ENCODE measurements at places on chromosomes 2 and 18. TPM values are rescaled to one million over a fixed set of nuclear protein-coding genes. Genes with fewer than 3 reads are reported as not detected.

DNA sequence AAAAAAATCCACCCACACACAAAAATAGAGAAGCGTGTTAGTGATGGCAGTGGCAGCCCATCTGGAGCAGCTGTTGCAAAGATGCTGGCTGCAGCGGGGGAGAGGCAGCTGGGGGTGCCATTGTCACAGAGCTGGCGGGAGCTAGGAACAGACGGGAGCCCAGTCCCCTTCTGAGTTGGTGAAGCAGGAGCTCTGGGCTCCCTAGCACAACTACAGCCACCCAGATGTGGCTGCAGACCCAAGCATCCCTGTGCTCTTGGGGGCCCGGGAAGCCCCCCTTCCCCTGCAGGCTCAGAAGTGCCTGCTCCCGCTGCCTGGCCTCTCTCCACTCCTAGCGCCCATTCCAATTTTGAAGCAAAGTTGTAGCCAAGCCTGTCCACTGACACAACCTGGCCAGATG is 366.6 kb upstream of the MC4R start:
- no peaks in the 10 kb centered on the region for H3K27me3 ChIP-seq
- no peak overlapping the region for H3K27ac ChIP-seq
- DNase-seq, result no peak
- H3K4me1 ChIP-seq, result no peaks in the 10 kb centered on the region

DNA sequence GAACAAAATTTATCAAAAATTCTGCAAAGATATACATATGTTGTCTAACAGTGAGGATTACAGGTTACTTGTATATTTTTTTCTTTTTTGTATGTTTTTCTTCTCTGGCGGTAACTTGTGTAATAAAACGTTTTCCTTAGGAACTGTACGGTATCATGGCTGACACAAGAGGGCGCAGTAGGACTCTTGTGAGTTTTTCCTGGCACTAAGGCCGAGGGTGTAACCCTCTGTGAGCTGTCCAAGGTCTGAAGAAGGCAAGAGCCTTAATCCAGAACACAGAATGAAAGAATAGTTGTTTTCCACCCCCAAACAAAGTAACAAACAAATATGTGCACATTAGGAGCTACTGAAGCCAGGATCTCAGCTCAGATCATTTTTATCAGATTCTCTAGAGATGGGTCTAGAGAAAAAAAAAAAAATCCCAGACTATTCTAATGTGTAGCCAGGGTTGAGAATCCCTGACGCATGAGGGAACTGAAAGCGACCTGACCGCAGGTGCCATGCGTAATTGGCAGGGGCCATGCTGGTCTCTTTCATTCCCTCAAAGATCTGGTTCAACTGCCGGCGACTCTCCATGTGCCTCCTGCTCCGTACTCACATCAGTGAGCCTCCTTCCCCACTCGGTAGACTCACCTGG is 27.0 kb downstream of the TMEM200C start:
- H3K36me3 ChIP-seq, result no peaks in the 10 kb centered on the region
- DNase-seq, result peak; percentile 40
- H3K27ac ChIP-seq, result no peak overlapping the region
- H3K4me3 ChIP-seq, result no peak overlapping the region
- H3K27me3 ChIP-seq, result peaks cover 2% of the 10 kb centered on the region

DNA sequence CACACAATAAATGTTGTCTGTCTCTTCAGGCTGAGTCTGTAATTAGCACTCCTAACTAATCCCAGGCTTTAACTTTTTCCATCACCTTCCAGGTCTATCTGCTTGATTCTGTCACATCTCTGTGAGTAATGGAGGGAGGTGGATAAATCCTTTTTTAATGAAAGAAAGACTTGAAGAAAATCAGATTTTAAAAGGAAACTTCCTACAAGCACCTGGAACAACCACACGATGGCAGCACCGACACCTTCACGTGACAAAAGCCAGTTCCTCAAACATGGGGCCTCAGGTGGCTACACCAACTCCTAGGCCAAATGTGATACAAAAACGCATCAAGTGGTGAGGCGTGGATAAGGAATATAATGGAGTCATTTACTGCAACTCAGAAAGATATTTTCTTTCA is 41.8 kb downstream of the TGFBRAP1 start:
- no peak overlapping the region for H3K27ac ChIP-seq
- no peak overlapping the region for H3K4me3 ChIP-seq
- peak; percentile 29 for DNase-seq
- H3K4me1 ChIP-seq, result no peaks in the 10 kb centered on the region

DNA sequence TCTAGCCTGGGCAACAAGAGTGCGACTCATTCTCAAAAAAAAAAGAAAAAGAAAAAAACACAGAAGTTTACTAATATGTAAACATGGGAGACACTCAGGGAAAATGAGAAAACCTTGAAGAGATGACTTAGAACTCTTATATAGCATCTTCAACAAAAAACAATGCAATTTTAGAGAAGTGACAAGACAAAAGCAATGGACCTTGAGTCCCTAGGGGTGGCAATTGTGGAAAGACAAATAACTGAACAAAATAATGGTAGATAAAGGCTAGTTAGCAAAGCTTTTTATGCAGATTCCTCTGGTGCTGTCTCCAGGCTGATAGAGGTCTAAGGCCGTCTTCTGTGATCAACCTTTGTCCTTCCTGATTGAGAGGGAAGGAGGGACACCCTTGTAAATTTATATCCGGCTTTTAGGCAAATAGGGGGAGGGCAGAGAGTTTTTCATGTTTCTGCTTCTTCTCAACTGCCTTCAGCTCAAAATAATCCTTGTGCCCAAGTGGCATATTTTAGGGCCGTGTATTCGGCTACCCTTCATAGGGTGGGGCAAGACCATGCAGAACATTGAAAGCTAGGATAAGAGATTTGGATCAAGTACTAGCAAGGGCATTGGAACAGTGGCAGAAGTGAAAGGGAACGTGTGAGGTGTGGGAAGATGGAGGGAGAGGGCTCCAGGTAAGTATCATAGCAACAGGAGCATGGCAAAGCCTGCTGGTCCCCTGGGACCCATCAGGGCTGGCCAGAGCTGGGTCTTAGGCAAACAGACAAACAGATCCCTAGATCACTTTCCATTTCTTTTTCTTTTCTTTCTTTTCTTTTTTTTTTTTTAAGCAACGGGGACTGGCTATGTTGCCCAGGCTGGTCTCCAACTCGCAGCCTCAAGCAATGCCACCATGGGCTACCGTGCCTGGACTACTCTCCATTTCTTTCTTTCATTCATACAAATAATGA is 116.2 kb upstream of the STPG4 start:
- no peaks in the 10 kb centered on the region for H3K4me1 ChIP-seq
- H3K27me3 ChIP-seq, result no peaks in the 10 kb centered on the region
- no peak for DNase-seq
- no peaks in the 10 kb centered on the region for H3K36me3 ChIP-seq
- H3K4me3 ChIP-seq, result peak overlapping the region; percentile 83
- H3K27ac ChIP-seq, result no peak overlapping the region

- peaks cover 64% of the 10 kb centered on the region for H3K4me1 ChIP-seq
- no peak for DNase-seq
- H3K36me3 ChIP-seq, result no peaks in the 10 kb centered on the region
- H3K27ac ChIP-seq, result no peak overlapping the region
Observed at GRCh38 chr2:8582651-8583399, 99.0 kb upstream of the ID2 start.

DNA sequence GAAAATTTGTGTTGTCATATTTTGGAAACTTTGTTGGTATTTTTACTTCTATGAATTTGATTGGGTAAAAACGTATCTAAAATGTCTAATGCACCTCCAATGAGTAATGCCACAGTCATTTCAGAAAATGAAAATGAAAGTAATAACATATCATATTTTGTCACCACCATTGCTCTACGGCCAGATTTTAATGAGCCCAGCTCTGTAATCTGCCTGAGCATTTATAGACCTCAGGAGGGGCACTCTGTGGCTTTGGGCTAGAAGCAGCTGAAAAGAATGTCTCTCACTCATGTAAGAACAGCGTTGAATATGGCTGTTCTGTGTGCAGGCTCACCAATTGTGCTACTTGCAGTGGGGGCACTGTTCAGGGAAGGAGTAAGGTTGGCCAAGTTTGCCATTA is 32.7 kb upstream of the ABCA12 start:
- no peaks in the 10 kb centered on the region for H3K27me3 ChIP-seq
- no peaks in the 10 kb centered on the region for H3K36me3 ChIP-seq
- no peaks in the 10 kb centered on the region for H3K4me1 ChIP-seq

Gene RTP5
- 0.12 TPM for total RNA-seq

GRCh38 chr2:207716056-207716455 is 4.6 kb downstream of the CCNYL1 start:
- H3K4me1 ChIP-seq, result peaks cover 33% of the 10 kb centered on the region
- no peak for DNase-seq

DNA sequence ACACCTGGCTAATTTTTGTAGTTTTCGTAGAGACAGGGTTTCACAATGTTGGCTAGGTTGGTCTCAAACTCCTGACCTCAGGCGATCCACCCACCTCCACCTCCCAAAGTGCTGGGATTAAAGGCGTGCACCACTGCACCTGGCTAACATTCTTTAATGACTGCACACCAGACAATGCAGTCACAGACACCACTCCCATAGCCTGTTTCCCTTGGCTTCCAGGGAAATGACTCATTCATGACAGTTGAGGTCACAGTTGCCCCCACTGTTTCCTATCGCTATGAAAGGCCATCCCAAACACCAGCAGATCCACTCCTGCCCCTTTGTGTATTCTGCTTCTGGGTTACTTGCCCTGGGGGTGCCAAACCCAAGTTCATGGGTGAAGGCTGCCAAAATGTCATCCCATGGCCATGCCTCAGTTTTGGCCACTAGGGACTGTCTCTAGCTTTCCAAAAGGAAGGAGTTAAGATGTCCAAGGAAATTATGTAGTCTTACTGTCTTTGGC is 8.7 kb downstream of the CHMP1B start:
- H3K36me3 ChIP-seq, result no peaks in the 10 kb centered on the region
- H3K4me3 ChIP-seq, result no peak overlapping the region
- no peak overlapping the region for H3K27ac ChIP-seq
- DNase-seq, result no peak

DNA sequence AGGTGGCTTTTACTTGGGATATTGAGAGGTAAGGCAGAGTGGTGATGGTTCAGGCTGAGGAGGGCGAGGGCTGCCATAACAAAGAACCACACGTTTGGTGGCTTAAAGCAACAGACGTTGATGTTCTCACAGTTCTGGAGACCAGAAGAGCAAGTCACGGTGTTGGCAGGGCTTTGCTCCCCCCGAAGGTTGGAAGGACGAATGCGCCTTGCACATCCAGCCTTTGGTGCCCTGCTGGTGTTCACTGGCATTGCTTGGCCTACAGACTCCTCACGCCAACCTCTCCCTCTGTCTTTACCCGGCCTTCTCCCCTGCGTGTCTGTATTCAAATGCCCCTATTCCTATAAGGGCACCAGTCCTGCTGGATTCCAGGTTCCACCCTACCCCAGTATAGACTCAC is 125.4 kb downstream of the TPO start:
- no peak overlapping the region for H3K4me3 ChIP-seq
- H3K4me1 ChIP-seq, result no peaks in the 10 kb centered on the region
- no peak overlapping the region for H3K27ac ChIP-seq
- H3K27me3 ChIP-seq, result no peaks in the 10 kb centered on the region
- DNase-seq, result peak; percentile 9

GRCh38 chr2:231049286-231050017 is 7.2 kb upstream of the PSMD1 start:
- H3K27ac ChIP-seq, result no peak overlapping the region
- peaks cover 16% of the 10 kb centered on the region for H3K27me3 ChIP-seq
- H3K4me3 ChIP-seq, result no peak overlapping the region
- H3K36me3 ChIP-seq, result no peaks in the 10 kb centered on the region
- DNase-seq, result no peak
- H3K4me1 ChIP-seq, result peaks cover 23% of the 10 kb centered on the region
